ENCODE measurements at places on chromosomes 1 and 21.

- DNase-seq: no peak
Observed at GRCh38 chr1:175267716-175268416, 75.3 kb upstream of the KIAA0040 start.

GRCh38 chr1:210250665-210250997 is 18.0 kb downstream of the SERTAD4 start:
- no peak for DNase-seq

DNA sequence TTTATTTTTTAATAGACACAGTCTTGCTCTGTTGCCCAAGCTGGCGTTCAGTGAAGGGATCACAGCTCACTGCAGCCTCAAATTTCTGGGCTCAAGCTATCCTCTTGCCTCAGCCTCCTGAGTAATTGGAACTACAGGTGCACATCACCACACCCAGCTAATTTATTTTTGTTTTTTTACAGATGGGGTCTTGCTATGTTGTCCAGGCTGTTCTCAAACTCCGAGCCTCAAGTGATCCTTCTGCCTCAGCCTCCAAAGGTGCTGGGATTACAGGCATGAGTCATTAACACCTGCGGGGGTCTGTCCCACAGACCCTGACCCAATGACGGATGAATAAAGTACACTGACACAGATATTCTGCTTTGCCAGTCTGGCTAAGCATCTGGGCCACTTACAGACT is 33.6 kb upstream of the ZZZ3 start:
- no peak for DNase-seq

- no peak for DNase-seq
Observed at GRCh38 chr1:174971902-174972301, 27.8 kb upstream of the CACYBP start.

- no peak for DNase-seq
Observed at GRCh38 chr21:34345892-34346291, 17.9 kb upstream of the KCNE2 start.

GRCh38 chr1:166924823-166925541 is 48.9 kb upstream of the TADA1 start:
- no peak for DNase-seq

DNA sequence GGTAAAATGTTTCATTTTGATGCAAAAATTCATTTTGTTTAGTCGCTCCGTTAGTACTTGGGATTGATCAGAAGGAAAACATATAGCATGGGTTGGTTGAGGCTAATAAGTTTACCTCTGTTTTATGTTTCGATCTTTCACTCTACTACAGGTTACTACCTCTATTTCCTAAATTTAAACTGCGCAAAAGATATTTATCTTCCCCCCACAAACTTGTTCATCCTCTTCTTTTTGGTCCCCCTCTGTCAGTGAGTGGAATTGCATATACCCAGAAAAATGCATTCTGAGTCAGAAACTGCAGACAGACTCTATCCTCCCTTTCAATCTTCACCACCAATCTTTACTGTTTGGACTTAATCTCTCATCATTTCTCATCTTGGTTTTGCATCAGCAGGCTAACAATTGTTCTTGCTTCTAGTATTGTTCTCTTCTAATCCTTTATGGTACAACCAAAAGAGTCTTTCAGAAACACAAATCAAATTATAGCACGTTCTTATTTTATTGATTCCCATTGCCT is 316.0 kb upstream of the ADGRL4 start:
- DNase-seq: no peak

DNA sequence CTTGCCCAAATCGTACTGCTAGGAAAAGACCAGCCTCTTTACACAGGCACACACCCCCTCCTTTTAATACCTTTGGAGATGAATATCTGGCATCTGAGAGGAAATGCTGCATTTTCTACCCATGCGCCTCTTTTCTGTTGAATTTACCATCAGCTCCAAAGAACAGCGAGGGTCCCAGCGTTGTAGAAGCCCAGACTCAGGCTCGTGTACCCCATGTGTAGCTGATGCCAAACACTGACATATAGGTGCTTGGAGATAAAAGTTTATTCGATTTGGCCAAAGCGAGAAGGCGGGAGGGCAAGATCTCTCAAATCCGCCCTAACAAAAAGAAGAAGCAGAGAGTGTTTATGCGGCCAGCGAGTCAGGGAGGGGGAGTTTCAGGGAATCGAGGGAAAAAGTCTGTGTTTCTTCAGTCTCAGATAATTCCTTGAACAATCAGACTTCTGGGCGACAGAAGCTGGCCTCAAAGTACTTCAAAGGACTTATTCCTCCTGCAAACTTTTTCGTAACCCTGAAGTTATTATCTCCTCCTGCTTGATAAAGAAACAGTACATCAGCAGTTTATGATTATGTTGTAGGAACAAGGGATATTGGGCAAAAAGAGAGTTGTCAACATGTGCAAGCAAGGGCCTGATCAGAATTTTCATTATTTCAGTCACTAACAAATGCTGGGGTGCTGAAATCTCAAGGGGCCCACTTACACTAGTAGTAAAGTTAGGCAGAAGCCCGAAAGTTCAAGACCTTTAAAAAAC is 642 bp upstream of the CREG1 start:
- DNase-seq: no peak

DNA sequence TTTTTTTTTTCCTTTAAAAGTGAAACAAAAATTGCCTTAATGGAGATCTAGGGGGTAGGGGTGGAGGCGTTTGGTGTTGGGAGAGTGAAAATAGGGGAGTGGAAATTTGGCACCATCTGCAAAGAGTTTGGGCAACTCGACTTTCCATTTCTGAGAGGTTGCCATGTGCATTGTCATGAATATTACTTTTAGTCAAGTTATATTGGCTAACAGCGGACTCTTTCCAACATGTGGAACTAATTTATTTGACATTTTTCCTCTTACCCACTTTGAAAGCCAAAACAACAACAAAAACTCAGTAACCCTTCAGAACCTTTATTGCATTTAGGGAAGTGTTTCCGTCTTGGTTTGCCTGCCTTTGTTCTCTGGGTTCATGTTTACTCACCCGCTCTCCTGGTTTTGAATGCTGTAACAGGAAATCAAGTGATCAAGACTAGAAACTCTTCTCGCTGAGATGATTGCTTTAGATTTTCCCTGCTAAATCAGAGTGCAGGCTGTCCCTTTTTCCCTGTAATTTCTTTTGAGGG is 70.4 kb downstream of the CACHD1 start:
- no peak for DNase-seq

DNA sequence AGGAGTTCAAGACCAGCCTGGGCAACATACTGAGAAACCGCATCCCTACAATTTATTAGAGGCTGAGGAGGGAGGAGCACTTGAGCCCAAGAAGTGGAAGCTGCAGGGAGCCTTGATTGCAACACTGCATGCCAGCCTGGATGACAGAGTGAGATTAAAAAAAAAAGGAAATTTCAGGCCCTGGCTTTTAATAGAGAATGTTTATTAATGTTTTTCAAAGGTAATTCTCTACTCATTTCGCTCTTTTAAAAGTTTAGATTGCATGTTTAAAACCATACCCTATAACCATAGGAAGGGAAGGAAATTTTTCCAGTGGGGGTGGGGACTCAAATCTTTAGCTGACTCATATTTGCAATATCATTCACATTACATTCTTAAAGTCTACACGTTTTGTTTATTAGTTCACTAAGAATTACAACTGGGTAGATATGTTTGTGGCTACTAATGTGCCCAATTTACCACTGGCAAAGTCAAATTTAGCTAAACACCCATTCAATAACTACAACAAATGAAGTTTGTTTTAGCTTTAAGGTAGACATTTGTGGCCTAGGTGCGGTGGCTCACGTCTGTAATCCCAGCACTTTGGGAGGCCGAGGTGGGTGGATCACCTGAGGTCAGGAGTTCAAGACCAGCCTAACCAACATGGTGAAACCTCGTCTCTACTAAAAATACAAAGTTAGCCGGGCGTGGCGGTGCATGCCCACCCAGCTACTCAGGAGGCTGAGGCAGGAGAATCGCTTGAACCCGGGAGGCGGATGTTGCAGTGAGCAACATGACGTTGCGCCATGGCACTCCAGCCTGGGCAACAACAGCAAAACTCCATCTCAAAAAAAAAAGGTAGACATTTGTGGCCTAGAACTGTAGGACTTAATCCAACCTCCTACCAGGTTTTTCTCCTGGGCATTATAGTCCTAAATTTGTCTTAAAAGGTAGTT is 5.0 kb downstream of the KDM5B start:
- DNase-seq: no peak

- DNase-seq: no peak
Observed at GRCh38 chr1:59592924-59593323, 221.8 kb upstream of the HOOK1 start.

DNA sequence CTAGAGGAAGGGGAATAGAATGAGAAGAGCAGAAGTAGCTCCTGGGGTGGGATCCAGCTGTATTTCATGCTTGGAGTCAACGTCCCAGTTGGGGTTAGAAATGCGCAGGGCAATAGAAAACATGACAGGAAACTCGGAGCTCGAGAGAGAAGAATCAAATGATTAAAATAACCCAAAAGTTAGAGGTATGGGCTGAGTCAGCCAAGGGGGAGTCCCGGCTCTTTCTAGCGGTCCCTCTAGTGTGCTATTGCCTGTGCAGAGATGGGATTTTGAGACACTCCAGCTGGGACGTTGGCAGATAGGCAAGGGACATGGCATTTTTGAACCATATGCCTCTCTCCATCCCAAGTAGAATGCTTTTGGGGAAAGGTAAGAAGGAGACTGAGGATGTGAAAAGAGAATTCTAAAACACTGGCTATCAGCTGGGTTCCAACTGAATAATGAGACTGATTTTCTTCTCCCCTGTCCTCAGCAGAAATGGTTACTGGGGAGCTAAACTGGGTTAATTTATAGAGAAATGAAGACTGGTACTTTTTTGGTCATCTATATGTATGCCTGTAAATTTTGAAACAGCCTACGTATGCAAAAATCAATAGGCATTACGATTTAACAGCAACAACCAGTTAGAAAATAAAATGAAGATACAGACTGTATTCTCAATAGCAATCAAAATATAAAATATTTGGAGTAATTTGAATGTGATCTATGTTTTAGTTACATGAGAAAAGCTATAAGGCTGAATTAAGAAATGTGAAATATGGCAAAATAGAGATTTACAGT is 7.0 kb upstream of the VPS26C start:
- no peak for DNase-seq

DNA sequence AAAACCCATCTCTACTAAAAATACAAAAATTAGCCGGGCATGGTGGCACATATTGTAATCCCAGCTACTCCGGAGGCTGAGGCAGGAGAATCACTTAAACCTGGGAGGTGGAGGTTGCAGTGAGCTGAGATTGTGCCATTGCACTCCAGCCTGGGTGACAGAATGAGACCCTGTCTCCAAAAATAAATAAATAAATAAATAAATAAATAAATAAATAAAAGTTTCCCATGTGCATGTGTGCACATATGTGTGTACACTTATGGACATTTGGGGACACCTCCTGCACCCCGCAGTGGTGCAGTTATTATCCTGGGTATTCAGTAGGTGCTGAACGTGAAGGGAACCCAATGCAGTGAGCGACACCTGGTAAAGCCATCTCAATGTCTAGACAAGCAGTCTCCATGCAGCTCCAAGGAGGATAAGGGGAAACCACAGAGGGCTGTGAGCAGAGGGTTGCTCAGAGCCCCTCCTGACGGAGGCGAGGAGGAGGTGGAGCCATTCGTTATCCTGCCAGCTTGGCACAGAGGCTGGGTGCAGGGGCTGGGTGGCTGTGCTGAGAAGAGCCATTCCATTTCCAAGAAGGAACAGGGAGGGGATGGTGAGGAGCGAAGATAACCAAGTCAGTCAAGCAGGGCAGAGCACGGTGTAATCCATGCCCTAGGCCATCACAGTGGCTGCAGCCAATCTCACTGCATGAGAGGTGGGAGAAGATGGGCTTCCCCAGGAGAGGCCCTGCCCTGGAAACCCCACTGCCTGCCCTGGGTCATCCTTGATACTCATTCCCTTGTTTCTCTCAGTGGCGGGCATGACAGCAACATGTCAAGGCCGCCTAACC is 25.6 kb downstream of the UBIAD1 start:
- no peak for DNase-seq

- no peak for DNase-seq
Observed at GRCh38 chr1:246181241-246181640, 325.8 kb downstream of the SMYD3 start.

DNA sequence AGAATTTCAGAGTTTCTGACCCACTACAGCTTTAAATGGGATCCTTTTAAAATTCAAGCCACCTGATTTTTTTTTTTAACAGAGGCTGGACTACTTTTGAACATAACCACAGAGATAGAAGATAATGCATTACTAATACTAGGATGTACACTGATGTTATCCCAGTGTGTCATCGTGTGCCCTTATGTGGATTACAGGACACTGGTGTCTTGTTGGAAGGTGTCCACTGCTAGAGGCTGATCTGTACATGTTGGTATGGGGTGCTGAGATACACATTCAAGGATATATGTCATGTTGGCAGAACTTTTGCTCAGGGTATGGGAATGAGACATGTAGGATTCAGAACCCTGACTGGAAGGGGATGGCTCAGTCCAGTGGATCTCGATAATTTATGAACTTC is 56.3 kb downstream of the INAVA start:
- DNase-seq: no peak

GRCh38 chr21:25118648-25119047 is 488.6 kb downstream of the MRPL39 start:
- DNase-seq: no peak

GRCh38 chr1:70963374-70963773 is 84.2 kb downstream of the PTGER3 start:
- no peak for DNase-seq

DNA sequence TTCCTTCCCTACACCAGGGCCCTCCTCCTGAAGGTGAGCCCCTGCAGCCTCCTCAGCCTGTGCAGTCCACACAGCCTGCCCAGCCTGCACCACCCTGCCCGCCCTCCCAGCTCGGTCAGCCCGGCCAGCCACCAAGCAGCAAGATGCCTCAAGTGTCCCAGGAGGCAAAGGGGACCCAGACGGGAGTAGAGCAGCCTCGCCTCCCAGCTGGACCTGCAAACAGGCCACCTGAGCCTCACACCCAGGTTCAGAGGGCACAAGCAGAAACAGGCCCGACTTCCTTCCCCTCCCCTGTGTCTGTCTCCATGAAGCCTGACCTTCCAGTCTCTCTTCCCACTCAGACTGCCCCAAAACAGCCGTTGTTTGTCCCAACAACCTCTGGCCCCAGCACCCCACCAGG is 38.8 kb downstream of the ZBTB17 start:
- DNase-seq: no peak

DNA sequence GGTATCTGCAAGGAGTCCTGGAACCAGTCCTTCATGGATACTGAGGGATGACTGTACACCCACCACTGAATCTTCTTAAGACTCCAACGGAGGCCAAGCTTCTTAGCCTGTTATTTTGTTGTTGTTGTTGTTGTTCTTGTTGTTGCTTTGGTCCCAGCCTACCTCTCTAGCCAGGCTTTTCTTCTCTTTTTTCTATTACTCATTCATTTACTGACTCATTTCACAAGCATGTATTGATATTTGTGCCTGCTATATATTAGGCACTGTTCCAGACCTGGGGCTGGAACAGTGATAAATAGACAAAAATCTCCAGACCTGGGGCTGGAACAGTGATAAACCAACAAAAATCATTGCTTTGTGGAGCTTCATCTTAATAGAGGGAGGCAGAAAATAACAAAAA is 20.4 kb downstream of the CENPF start:
- no peak for DNase-seq

GRCh38 chr1:174942547-174943255 is 57.0 kb upstream of the CACYBP start:
- no peak for DNase-seq

All from stimulated activated CD8-positive, alpha-beta memory T cell treated with anti-CD3 and anti-CD28 coated beads, Interleukin-2, amount 100 ng/mL, for 48 hours (primary cell).